ENCODE measurements at places on chromosomes 3 and 15.

- no peaks in the 10 kb centered on the region for H3K4me1 ChIP-seq
- peaks cover 47% of the 10 kb centered on the region for H3K36me3 ChIP-seq
- no peak overlapping the region for H3K27ac ChIP-seq
- no peaks in the 10 kb centered on the region for H3K27me3 ChIP-seq
These were observed 171.3 kb downstream of the ATP10A start for GRCh38 chr15:25691544-25692430.

DNA sequence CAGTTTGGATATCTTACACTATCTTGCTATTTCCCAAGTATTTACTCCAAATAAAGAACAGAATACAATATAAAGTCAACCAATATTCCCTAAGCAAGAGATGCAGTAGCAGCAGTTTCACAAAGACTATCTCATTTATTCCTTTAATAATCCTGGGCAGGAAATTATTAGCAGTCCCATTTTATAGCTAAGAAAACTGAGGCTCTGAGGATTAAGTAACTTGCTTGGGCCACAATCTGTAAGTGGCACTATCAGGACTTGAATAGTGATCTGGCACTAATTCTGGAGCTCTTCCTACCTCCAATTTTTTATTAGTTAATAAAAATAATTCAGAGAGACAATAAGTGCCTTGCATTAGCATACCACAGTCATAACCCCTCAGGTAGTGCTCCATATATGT lies 611.7 kb downstream of the MCTP2 start:
- no peaks in the 10 kb centered on the region for H3K36me3 ChIP-seq
- no peaks in the 10 kb centered on the region for H3K4me1 ChIP-seq

GRCh38 chr3:72568083-72568482 lies 280.2 kb downstream of the SHQ1 start:
- H3K27me3 ChIP-seq, result no peaks in the 10 kb centered on the region
- H3K27ac ChIP-seq, result no peak overlapping the region
- H3K4me1 ChIP-seq, result no peaks in the 10 kb centered on the region
- no peak for DNase-seq
- H3K36me3 ChIP-seq, result no peaks in the 10 kb centered on the region

GRCh38 chr15:35141743-35142471 lies 56.8 kb upstream of the NANOGP8 start:
- no peaks in the 10 kb centered on the region for H3K36me3 ChIP-seq
- no peaks in the 10 kb centered on the region for H3K4me1 ChIP-seq
- H3K4me3 ChIP-seq, result no peak overlapping the region
- H3K27me3 ChIP-seq, result no peaks in the 10 kb centered on the region
- H3K27ac ChIP-seq, result no peak overlapping the region
- DNase-seq, result no peak

DNA sequence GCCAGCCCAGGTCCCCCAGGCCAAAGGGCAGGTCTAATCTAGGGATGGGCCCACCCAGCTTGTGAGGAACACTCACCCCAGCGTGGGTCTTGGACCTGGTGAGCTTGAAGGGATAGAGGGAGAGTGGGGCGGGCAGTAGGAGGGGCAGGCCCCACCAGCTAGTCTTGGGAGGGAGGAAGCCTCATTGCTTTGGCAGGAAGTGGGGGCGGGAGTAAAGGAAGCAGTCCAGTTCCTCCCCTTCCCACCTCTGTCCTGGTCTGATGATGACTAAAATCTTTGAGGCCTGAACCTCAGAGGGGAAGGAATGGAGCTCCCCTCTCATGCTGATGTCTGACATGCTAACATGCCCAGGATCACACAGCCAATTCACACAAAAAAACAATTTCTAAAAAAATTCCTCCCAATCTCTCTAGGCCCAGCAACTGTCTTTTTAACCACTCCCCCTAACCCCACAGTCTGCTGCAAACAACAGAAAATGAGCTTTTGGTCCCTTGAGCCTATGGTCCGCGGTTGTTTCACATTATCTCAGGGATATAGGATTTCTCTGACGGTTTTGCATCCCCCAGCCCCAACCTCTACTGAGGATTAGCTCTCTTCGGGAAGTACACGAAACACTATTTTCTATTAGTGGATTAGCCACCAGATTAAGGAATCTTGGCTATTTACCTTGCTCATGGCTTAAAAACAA lies 30.7 kb upstream of the DUSP7 start:
- peaks cover 9% of the 10 kb centered on the region for H3K36me3 ChIP-seq
- no peak for DNase-seq
- H3K4me3 ChIP-seq, result no peak overlapping the region
- H3K27me3 ChIP-seq, result no peaks in the 10 kb centered on the region
- H3K4me1 ChIP-seq, result peaks cover 25% of the 10 kb centered on the region
- peak overlapping the region; percentile 84 for H3K27ac ChIP-seq

DNA sequence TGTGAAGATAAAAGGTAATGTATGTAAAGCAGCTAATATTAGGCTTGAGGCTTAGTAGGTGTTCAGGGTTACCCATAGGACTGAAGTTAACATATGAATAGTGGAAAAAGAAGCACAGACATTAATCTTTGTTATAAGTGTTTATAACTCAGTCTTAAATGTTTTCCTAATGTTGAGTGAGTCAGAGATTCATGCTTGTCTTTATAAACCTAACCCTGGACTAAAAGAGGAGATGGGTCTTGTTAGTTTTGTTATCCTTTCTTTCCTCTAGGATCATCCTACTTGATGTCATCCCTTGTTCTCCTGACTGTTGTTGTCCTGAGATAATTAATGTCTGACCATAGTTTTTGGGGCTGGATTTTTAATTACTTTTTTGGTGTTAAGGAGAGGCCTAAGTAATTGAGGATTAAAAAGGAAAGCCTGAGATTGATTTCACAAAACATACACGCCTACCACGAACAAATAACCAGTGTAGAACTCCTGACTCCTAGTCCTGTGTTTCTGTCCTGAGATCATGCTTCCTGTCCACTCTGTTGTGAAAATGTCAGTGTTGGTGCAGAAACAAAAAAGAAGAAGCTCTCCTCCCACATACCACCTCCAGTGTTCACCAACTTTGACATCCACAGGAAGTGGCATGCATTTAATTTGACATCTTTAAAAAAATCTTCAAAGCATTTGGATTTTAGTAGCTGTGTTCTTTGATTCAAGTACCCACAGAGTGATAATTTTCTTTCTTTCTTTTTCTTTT lies 8.4 kb downstream of the MITF start:
- H3K4me3 ChIP-seq, result no peak overlapping the region
- no peaks in the 10 kb centered on the region for H3K4me1 ChIP-seq
- peaks cover 2% of the 10 kb centered on the region for H3K27me3 ChIP-seq

DNA sequence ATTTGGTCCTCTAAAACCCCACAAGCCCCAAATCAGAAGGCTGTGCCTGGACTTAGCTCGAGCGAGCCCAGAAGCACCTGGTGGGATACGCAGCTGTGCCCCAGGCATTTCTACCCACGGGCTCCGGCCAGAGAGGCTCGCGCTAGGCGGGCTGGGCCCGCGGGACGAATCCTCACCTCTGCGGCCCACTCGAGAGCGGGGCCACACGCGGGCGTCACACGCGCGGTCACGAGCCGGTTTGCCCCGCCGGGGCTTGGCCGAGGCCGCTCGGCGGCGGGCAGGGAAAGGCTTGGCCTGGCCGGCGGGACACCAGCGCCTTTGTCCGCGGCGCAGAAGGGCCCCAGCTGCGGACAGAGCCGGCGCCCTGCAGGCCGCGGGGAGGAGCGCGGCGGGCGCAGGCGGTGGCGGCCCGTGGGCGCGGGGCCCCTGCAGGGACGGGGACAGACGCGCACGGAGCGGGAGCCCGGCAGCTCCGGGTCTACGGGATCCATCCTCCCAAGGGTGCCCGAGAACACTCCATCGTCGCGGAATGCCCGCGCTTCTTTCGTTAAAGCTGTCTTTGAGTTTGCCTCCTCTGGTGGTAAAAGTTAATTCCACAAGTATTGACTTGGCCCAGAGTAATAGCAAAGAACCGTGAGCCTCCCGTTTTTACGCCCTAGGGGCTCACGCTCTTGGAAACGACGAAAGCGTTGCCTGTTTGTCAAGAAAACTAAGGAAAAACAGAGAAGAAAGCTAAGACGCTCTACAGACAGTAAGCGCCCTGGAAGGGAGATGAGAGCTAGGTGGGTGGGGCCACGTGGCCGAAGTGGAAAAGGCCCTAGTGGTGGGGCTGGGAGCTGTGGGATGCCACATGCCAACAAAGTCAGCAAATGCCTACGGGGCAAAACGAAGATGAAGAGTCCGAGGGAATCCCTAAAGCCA lies 26.4 kb downstream of the TYRO3 start:
- H3K4me3 ChIP-seq, result peak overlapping the region; percentile 63
- no peaks in the 10 kb centered on the region for H3K36me3 ChIP-seq
- H3K4me1 ChIP-seq, result peaks cover 5% of the 10 kb centered on the region
- no peak overlapping the region for H3K27ac ChIP-seq

DNA sequence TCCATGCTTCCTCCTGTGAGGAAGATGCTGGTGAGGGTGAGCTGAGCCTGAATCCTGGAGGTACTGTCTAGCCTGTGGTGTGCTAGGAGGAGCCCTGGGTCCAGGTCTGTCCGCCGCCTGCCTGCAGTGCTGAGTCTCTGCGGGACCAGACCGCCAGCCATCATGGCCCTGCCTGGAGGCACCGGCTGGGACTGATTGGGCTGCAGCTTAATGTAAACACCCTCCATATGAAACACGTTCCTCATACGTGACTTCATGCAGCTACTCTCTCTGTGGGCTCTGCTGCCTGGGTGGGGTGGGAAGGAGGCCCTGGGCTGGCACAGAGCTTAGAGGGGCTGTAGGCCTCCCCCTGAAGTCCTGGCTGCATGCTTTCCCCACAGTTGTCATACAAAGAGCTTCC lies 67.4 kb downstream of the FBLN2 start:
- H3K36me3 ChIP-seq, result no peaks in the 10 kb centered on the region
- H3K4me3 ChIP-seq, result no peak overlapping the region
- no peaks in the 10 kb centered on the region for H3K4me1 ChIP-seq
- DNase-seq, result no peak
- H3K27ac ChIP-seq, result no peak overlapping the region

GRCh38 chr3:100256731-100257151 lies 4.1 kb upstream of the TBC1D23 start:
- H3K4me3 ChIP-seq, result no peak overlapping the region
- H3K27ac ChIP-seq, result no peak overlapping the region
- DNase-seq, result no peak
